Upper lobe of right lung (tissue), 1 donor: ENCODE measurements at places on chromosomes 3 and 15. TPM values are rescaled to one million over a fixed set of nuclear protein-coding genes. Genes with fewer than 3 reads are reported as not detected.
A peak's percentile ranks its signal among the peaks of the same experiment; 100 is the strongest.

The HOMER2 gene
- total RNA-seq = 16.4 TPM

The CKMT1A gene
- total RNA-seq = 1.9 TPM

The CIB1 gene
- 62.8 TPM for total RNA-seq

The GP9 gene
- 1.2 TPM for total RNA-seq

The VEPH1 gene
- total RNA-seq = 139 TPM

DNA sequence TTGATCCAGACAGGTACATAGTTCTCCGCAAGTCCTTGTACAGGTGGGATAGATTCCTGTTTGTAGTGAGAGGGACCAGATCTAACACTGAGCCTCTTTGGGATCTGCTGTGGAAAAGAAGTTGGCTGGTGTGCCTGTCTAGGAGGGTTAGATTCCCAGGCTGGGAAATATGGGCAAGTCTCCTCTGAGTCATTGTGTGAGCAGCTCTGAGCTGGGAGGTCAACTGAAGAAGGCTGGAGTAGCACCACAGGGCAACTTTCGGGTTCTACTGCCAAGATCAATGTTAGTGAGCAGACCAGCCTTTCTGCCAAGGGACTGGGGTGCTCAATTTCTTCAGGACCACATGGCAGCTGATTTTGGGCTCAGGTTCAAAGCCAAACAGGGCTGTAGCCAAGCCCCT, 33.4 kb downstream of the CLDN1 start:
- no peaks in the 10 kb centered on the region for H3K4me1 ChIP-seq
- H3K27ac ChIP-seq = no peak overlapping the region
- no peaks in the 10 kb centered on the region for H3K36me3 ChIP-seq
- DNase-seq = no peak
- H3K4me3 ChIP-seq = no peak overlapping the region

DNA sequence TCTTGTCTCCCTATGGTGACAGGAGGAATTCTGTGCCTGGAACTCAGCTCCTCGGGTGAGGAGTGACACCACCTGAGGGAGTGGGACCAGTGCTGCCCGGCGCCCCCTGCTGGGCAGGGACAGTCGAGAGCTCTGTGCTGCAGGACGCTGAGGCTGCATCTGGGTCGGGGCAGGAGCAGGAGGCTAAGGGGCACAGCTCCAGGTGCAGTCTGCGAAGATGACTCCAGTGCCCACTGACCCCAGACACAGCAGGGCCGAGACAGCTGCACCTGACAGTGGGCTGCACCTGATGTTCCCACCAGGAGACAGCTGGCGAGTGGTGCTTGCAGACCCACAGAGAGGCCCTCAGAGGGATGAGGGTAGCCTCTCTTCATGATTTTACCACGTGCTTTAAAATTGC, 152.9 kb downstream of the ATP10A start:
- DNase-seq = peak; percentile 83
- no peaks in the 10 kb centered on the region for H3K27me3 ChIP-seq
- peaks cover 10% of the 10 kb centered on the region for H3K36me3 ChIP-seq
- H3K4me1 ChIP-seq = no peaks in the 10 kb centered on the region
- no peak overlapping the region for H3K4me3 ChIP-seq
- H3K27ac ChIP-seq = no peak overlapping the region

GRCh38 chr15:80577552-80578205, 117.4 kb upstream of the ABHD17C start:
- no peak overlapping the region for H3K27ac ChIP-seq
- H3K36me3 ChIP-seq = no peaks in the 10 kb centered on the region
- H3K4me1 ChIP-seq = no peaks in the 10 kb centered on the region
- peak; percentile 35 for DNase-seq
- H3K4me3 ChIP-seq = no peak overlapping the region

GRCh38 chr15:31214158-31214863, 112.3 kb upstream of the KLF13 start:
- H3K4me3 ChIP-seq = no peak overlapping the region
- no peaks in the 10 kb centered on the region for H3K27me3 ChIP-seq
- H3K36me3 ChIP-seq = no peaks in the 10 kb centered on the region
- no peak for DNase-seq
